ENCODE measurements at places on chromosomes 6 and 20. TPM values are rescaled to one million over a fixed set of nuclear protein-coding genes. Genes with fewer than 3 reads are reported as not detected.
A peak's percentile ranks its signal among the peaks of the same experiment; 100 is the strongest.

ZBTB9 gene
- 7.7 TPM for total RNA-seq

PROKR2 gene
- total RNA-seq: not detected

DNA sequence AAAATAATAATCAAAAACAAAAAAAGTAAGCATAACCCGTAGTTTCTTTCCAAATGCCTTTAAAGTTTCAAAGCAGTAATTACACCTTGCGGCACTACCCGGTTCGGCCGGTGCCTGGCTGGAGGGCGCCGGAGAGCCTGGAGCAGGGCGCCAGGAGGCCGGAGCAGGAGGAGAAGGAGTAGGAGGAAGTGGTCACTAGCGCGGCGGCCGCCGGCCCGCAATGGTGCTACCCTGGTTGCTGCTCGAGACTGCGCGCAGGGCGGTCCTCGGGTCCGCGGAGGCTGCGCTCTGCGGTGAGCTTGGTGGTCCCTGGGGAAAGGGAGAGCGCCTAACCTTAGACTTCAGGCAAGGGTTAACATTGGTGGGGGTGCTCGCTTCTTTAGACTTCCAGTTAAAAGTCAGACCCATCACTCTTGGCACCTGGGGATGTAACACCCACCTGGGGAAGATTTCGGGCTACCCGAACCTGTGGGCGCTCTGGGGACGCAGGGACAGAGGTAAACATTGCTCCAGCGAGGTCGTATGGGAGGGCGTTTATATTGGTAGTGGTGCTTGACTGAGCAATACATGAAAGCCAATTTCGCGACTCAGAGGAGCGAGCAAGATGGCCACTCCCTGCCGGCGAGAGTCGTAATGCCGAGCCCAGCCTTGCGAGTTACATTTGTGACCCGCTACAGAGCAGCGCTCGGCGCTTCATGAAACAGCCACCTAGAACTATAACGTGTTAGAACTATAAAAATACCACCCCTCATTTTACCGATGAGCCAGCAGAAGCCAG is 5.8 kb upstream of the USP45 start:
- DNase-seq: peak; percentile 83

GRCh38 chr6:133743621-133744020 is 145.3 kb upstream of the TCF21 start:
- no peak for DNase-seq

MAS1 gene
- not detected for total RNA-seq

DNA sequence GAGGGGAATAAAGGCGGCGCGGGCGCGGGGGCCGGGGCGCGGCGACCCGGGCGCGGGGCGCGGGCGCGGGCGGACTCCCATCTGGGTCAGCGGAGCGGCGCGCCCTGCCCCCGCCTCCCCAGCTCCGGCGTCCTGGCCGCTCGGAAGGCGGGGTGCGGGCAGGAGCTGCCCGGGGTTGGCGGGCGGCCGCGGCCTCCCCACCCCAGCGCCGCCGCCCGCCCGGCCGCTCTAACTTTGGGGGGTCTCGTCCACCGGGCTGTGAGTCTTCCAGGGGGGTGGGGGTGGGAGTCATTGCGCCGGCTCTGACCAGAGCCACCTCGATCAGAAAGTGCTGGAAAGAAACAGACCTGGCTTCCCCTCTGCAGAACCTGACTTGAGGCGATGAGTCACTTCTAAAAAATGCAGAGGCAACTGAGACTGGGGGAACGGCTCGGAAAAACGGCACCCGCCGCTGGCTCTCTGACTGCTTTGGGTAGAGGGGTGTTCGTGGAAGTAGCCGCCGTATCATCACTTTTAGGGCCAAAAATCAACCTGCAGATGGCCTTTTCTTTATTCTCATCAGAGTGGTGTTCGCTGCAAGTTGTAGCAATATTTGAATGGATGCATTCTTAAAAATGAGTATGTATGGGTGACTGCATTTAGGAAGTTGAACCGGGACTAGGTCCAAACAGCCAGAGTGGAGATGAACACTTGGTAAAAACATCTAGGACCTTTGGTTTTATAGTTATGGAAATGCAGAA is 667 bp downstream of the CAP2 start:
- peak; percentile 61 for DNase-seq

GRCh38 chr6:16490616-16491015 is 252.2 kb downstream of the GMPR start:
- DNase-seq: no peak

- no peak for DNase-seq
These were observed 77.6 kb upstream of the BACH2 start for GRCh38 chr6:90374201-90374600.

DNA sequence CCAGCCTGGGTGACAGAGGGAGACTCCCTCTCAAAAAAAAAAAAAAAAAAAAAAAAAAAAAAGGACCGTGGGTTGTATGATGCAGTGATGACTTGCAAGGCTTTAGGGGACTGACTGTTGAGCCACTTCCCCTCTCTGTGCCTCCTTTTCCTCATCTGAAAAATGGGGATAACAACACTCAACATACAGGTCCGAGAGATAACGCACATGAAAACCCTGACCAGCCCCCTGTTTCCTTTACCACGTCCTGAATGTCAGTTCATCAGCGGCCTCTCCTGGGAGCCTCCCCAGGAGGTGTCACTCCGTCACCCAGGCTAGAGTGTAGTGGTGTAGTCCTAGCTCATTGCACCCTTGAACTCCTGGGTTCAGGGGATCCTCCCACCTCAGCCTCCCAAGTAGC is 3.9 kb downstream of the SLA2 start:
- DNase-seq: no peak

GRCh38 chr6:70412252-70413113 is 825 bp upstream of the FAM135A start:
- DNase-seq: no peak

- no peak for DNase-seq
These were observed 478.1 kb downstream of the PHF3 start for GRCh38 chr6:64113704-64114103.

GRCh38 chr6:99297006-99297405 is 52.5 kb downstream of the FAXC start:
- DNase-seq: no peak

DNA sequence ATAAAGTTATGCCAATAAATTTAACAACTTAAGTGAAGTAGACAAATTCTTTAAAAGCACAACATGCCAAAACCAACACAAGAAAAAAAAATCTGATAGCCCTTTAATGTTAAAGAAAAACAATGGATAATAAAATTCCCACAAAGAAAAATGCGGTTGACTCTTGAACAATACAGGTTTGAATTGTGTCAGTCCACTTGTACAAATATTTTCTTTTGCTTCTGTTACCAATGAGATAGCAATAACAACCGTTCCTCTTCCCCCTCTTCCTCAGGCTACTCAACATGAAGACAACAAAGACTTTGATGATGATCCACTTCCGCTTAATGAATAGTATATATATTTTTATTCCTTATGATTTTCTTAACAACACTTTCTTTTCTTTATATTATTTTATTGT is 283.9 kb upstream of the MAN1A1 start:
- no peak for DNase-seq

DNA sequence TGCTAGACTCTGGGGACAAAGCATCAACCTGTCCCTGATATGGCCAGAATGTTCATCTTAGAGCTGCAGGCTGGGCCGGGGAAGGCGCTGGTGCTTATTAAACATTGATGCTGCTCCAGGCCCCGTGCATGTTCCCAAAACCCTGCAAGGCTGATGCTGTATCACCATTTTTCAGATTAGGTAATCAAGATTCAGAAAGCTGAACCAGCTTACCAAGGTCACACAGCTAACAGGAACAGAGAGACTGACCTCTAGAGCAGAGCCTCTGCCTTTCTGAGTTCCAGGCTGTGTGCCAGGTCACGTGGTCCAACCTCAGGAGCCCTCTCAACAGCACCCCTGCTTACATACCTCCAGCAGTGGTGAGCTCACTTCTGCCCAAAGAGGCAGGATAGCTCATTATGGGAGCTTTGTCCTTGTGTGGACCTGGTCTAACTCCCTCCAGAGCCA is 16.1 kb upstream of the VSTM2L start:
- no peak for DNase-seq

- DNase-seq: no peak
These were observed 738 bp downstream of the RALGAPB start for GRCh38 chr20:38473367-38473795.

ATXN1 gene
- total RNA-seq: 17.2 TPM

MEP1A gene
- not detected for total RNA-seq

GRCh38 chr20:25418776-25419175 is 11.3 kb downstream of the GINS1 start:
- DNase-seq: no peak

GSTA3 gene
- not detected for total RNA-seq

DNA sequence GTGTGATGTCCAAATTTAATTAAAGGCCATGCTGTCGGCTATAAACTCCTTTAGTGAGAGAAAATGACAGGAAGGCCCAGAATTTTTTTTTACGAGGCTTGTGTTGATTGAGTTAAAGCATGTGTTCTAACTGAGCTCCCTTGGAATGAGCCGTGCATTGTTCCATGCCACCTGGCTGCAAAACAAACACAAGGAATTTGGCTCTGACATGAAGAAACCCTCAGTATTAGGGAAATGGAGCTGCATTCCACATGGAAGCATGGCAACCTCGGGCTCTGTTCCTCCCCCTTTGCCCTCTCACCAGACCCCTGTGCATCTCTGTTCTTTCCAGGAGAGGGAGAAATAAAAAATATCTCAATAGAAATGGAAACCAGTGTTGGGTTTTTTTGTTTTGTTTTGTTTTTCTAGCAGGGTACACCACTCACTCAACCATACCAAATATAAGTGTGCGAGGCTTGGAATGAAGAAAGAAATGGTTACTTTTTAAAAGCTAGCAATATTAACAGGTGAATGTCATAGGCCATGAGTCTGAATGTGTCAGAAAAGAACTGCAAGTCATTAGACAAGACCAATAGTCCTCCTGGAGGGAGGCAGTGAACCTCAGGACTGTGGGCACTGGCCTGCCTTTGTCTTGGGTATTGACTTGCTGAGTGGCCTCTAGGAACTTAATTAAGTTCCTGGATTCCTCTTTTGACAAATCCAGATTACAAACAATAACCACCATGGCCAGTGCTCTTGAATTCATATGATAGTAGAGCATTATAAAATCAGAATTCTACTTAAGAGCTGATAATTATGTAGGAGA is 935.1 kb downstream of the KIF16B start:
- DNase-seq: no peak

DNA sequence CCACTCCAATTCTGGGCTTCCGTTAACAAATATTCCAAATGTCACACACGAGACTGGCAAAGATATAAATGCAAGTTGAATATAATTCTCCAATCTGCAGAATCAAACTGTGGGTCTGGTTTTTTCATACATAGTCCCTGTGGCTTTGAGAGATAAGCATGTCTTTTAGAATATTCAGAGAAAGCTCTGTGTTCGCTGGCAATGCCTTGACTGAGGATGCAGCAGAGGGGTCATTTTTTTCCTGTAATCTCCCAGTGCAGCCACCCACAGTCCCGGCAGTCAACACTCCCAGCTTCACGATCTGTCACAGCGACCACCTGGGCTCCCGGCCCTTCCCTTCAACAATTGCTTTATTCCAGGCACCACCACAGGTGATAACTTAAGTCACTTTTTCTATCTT is 30.5 kb downstream of the MUC22 start:
- no peak for DNase-seq

DNA sequence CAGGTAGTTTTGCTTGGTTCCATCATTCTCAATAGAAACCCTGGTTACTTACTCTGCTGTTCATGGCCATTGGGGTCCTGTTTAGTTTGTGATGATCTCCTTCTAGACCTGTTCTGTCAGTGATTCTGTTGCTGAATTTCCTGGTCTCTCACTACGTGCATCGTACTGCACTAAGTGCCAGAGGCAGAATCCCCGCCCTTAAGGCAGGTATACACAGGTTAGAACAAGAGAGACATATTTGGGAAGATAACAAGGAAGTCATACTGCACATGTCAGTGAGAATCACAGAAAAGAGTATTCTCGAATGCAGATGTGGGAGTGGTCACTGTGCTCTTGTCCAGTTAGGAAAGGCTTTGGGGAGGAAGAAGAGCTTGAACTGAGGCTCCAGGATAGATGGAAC is 148.1 kb upstream of the MYLIP start:
- DNase-seq: no peak

DNA sequence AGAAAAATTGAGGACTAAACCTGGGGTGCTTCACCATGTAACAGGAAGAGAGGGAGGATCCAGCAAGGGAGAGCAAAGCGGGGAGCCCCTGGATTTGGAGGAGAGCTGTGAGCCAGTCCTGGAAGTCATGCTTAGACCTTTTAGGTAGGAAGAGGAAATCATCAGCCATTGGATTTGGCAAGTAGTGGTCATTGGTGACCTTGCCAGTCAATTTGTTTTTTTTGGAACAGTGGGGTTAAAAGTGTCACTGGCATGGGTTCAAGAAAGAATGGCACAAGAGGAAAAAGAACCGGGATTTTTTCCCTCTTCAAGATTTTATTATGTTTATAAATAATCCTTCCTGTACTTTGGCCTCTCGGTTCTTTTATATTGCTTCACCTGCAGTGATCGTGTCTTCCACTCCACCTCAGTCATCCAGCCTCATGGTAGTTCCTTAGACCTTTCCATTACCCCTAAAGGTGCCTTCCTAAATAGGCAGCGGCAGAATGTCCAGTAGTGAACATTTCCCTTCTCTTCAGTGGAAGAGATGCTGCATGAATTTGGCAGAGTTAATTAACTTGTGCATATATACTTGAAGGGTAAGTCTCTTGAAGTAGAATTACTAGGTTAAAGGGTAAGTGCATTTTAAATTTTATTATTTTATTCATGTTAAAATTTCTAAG is 124.7 kb downstream of the QKI start:
- DNase-seq: no peak

- peak; percentile 91 for DNase-seq
These were observed 191.3 kb downstream of the OR2B2 start for GRCh38 chr6:27720607-27721580.

GRCh38 chr20:25276533-25277050 is 28.7 kb downstream of the PYGB start:
- no peak for DNase-seq

- DNase-seq: no peak
These were observed 972 bp downstream of the GSTA3 start for GRCh38 chr6:52908526-52908925.

TOX2 gene
- total RNA-seq: 0.37 TPM

- DNase-seq: no peak
These were observed 99.1 kb upstream of the PRSS16 start for GRCh38 chr6:27148404-27148795.

SALL4 gene
- 0.64 TPM for total RNA-seq

- DNase-seq: no peak
These were observed 16.2 kb upstream of the SLC22A16 start for GRCh38 chr6:110492584-110492983.

GRCh38 chr6:3291346-3291745 is 32.6 kb downstream of the PSMG4 start:
- DNase-seq: no peak

DNA sequence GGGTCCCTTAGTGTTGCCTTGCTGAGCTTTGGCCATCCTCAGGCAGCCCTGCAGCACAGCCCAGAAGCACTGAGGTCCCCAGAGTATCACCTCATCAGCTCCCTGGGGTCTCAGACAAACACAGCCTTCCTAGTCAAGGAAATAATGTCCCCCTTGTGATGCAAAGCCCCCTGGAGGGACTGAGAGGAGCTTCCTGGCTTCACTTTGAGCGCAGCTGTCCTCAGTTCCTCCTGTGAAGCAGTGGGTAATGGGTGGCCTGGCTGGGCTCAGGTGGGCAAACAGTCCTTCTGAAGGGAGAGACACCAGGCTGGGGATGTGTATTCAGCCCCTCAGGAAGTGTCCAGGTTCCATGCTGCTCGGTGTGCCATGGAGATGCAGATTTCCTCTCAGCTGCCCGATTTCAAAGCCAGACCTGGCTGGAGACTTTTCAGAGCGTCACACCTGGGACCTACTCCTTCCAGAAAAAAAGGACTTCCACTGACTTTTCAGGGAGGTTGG is 79.2 kb upstream of the FOXA2 start:
- DNase-seq: no peak

Data from SK-MEL-5 (cell line).